ENCODE measurements at places on chromosomes 1 and 21.

- DNase-seq: no peak
These were observed 38.8 kb upstream of the GPR153 start for GRCh38 chr1:6299557-6300165.

- no peak for DNase-seq
These were observed 15.4 kb downstream of the TRIM67 start for GRCh38 chr1:231177226-231177625.

- peak; percentile 89 for DNase-seq
These were observed 13.0 kb downstream of the CAPN8 start for GRCh38 chr1:223652436-223652941.

DNA sequence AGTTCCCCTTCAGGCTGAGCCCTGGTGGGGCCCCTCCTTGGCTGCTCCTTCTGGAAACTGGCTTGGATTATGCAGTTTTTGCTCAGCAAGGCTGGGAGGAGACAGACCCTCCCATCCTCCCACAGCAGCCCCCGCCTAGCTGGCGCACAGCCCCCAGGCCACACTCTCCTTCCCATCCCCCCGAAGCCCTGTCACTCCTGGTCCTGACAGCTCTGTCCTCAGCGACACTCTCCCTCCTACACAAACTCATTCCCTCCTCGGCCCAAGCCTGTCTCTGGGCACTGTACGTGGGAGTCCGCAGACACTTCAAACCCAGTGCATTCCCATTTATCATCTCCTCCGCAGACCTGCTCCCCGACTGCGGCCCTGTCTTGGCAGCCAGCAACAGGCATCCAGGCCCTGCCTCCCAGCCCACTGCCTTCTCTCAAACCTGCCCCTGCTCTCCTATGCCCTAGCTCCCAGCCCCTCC, 25.0 kb upstream of the EPHB2 start:
- no peak for DNase-seq

- peak; percentile 23 for DNase-seq
These were observed 1.0 kb downstream of the ZNF687 start for GRCh38 chr1:151282883-151283725.

- no peak for DNase-seq
These were observed 1.8 kb downstream of the USP24 start for GRCh38 chr1:55213151-55213884.

DNA sequence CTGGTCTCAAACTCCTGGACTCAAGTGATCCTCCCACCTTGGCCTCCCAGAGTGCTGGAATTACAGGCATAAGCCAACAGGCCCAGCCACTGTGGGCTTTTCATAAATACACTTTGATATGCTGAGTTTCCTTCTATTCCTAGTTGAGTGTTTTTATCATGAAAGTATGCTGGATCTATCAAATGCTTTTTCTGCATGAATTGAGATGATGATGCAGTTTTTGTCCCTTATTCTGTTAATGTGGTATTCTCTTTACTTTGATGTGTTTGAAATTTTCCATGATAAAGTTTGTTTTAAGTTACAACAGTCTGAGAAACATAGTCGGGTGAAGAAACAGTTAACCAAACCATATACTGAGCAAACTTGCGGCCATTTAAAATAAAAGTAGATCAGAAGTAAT, 24.1 kb downstream of the RNF115 start:
- DNase-seq: no peak

DNA sequence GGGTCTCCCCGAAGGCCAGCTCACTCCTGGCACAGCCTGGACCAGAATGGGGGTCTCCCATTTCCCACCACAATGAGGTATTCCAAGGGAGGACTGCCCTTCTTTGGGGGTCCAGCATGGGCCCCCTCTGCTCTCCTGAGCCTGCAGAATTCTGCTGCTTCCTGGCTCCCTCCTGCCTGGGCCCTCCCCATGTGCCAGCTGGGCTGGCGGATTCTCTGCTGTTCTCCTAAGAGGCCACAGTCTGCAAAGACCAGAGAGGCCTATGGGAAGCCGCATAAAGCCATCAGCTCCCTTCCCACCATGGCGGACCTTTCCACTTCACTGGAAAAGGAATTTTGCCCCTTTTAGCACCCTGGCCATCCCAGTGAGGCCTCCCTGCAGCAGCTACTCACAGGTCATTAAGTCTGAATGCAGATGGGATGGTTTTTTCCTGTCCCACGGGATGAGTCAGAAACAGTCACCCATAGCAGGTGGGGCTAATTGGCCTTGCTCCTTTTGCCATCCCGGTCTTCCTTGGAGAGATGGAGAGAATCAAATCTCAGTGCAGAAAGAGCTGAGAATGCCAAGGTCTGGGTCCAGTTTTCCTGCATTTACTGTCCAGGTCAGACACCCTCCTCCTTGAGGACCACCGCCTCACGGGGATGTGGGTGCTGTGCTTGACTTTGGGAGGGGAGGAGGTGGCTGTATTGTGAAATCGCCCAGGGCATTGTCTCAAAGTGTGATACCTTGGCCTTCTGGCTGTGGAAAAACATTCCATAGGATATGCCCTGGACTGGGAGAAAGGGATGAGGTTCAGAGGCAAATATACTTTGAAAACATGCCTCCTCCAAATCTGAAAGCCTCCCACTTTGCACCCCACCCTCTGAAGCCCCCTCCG, 23.2 kb downstream of the MYBPH start:
- peak; percentile 82 for DNase-seq

GRCh38 chr1:205593532-205593931, 38.3 kb downstream of the ELK4 start:
- DNase-seq: no peak

GRCh38 chr1:47692196-47692595, 254.4 kb downstream of the FOXD2 start:
- no peak for DNase-seq

DNA sequence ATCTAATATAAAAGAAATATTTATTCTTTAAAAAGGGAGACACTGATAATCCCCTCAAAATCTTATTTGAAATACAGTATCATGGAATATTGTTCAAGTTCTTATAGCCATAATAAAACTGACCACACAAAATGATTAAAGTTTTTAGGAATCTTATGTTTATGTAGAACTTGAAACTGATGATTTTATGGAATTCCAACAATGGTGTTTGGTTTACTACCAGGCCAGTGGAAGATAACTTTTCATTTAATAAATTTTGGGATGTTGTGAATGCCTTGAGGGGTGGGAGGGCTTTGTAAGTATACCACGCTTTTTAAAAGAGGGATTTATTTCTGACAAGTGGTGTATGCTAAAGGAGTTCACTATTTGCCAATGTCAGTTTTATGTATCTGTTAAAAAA, 87.7 kb downstream of the RAB3GAP2 start:
- DNase-seq: no peak

GRCh38 chr1:108893141-108893530, 16.4 kb downstream of the GPSM2 start:
- peak; percentile 34 for DNase-seq

DNA sequence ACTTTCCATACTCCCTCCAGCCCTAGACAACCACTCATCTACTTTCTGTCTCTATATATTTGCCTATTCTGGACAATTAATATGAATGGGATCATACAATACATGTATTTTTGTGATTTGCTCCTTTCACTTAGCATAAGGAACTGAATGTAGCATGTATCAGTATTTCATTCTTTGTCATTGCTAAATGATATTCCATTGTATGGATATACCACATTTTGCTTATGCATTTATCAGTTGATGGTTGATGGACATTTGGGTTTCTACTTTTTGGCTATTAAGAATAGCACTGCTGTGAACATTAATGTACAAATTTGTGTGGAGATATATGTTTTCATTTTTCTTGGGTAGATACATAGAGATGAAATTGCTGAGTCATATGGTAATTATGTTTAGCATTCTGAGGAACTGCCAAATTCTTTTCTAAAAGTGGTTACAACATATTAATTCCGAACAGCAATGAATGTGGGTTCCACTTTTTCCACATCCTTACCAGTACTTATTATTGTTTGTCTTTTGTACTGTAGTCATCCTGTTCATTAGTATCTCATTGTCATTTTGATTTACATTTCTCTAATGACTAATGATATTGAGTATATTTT, 121.0 kb downstream of the LRRC40 start:
- peak; percentile 44 for DNase-seq

DNA sequence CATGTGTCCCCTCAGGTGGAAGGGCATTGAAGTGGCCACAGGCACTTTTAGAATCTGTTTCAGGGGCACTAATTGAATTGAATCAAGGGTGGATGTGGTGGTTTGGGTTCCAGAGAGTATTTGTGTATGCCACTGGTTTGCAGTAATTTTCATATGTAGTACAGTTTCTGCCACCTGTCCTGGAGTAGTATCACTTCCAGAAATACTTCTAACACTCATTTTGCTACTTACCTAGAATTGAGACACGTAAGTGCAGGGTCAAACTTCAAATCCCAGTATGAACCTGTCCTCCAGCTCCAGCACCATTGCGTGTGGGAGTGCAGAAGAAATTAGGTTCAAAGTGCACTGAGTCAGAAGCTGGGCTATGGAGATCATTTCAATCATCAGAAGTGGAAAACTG, 26.8 kb downstream of the RSPH1 start:
- no peak for DNase-seq

DNA sequence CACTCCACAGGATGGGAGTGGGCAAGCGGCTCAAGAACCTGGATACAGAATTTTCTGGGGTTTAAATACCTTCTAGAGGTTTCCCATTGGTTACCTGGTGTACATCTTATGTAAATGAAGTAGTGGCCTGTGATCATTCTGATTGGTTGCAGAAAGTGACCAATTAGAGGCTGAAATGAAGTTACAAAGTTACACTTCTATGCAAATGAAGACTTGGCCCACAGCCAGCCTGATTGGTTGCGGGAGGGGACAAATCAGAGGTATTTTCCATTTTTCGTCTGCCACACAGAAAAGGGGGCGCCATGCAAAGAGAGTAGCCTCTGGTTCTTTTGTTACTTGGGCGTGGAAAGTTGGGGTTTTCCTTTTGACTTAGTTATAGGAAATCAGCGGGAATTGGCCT, 8.9 kb downstream of the KCNAB2 start:
- no peak for DNase-seq

GRCh38 chr1:198693321-198693720, 54.5 kb downstream of the PTPRC start:
- no peak for DNase-seq

GRCh38 chr1:112708002-112708448, 1.1 kb upstream of the RHOC start:
- DNase-seq: no peak

GRCh38 chr1:226582966-226583365, 34.4 kb downstream of the STUM start:
- no peak for DNase-seq

DNA sequence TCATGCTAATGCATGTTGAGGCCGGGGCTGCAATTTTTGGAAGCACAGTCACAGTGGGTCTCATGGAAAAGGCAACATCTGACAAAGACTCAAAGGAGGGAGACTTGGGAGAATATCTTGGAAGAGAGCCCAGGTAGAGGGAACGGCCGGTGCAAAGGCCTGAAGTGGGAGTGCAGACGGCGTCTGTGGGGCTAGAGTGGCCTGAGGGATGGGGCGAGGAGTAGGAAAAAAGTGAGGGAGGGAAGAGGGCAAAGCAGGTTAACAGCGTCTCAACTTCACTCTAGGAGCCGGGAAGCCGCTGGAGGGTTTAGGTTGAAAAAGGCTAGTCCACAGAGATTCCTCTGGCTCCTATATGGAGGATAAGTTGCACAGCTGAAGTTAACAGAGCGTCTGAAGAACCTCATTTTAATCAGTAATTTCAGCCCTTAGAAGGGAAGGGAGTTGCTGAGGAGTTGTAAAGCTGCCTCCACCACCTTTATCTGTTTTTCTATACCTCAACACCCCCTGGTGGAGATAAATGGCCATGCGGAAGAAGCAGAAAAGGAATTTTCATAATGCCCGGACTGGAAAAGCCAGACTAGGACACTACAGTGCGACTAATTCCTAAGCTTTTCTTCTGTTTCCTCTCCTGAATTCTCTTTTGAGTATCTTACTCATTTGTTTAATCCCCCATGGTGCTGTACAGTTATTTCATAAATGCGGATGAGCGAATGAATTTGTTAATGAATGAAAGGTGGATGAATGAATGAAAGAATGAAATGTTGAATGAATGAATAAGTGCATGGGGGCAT, 78.7 kb upstream of the ZNF281 start:
- DNase-seq: peak; percentile 97

DNA sequence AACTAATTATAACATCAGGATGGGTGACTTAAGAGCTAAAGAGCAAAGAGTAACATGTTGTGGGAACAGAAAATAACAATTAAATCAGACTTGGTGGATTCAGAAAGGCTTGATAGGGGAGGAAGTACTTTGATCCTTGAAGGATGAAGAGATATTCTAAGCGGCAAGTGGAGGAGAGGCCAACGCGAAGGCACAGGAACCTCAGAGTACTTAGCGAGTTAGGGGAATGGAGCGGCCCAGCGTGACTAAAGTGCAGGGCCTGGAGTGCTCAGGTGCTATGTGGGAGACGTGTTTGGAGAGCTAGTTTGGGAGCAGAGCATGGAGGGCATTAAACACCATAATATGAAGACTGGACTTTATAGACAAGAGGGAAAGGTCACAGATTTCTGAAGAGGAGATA, 64.3 kb downstream of the ADCY10 start:
- no peak for DNase-seq

DNA sequence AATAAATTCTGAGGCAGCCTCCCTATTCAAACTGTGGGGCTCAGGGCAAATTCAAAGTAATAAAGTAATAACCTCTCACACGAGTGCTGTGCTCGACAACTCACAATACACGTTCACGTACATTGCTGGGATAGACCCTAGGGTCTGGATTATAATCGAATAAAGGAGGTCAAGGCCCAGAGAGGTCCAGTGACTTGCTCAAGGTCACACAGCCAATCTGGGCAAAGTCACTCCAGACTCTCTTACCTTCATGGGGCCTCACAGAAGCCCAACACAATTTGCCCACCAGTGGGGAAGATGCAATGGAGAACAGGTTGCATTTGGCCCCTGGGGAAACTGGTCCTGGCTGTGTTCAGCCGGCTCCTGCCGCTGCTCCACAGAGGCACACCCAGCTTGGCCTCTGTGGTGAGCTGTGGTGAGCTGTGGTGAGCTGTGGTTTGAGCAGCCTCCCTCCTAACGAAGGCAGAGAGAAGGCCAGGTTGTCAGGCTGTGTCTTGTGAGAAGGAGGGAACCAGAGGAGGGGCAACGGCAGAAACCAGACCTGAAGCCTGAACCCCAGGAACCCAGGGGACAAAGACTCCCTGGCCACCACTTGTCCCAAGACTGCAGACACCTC, 35.1 kb downstream of the NUAK2 start:
- DNase-seq: peak; percentile 60

GRCh38 chr21:25370311-25370744, 237.0 kb downstream of the MRPL39 start:
- DNase-seq: peak; percentile 97

- no peak for DNase-seq
These were observed 11.8 kb downstream of the ACOT11 start for GRCh38 chr1:54559771-54560231.
